ENCODE measurements at places on chromosomes 3 and 15.

- no peak for DNase-seq
Measured at GRCh38 chr15:38844736-38845135, 280.1 kb upstream of the RASGRP1 start.

- no peak for DNase-seq
Measured at GRCh38 chr15:73779974-73780373, 26.8 kb upstream of the INSYN1 start.

GRCh38 chr3:48635222-48636021 is at the start of gene SLC26A6:
TSS of gene SLC26A6 (minus strand) at chr3:48635461. CDS start at chr3:48635393, 68 bp downstream.
- DNase-seq = peak; percentile 78

DNA sequence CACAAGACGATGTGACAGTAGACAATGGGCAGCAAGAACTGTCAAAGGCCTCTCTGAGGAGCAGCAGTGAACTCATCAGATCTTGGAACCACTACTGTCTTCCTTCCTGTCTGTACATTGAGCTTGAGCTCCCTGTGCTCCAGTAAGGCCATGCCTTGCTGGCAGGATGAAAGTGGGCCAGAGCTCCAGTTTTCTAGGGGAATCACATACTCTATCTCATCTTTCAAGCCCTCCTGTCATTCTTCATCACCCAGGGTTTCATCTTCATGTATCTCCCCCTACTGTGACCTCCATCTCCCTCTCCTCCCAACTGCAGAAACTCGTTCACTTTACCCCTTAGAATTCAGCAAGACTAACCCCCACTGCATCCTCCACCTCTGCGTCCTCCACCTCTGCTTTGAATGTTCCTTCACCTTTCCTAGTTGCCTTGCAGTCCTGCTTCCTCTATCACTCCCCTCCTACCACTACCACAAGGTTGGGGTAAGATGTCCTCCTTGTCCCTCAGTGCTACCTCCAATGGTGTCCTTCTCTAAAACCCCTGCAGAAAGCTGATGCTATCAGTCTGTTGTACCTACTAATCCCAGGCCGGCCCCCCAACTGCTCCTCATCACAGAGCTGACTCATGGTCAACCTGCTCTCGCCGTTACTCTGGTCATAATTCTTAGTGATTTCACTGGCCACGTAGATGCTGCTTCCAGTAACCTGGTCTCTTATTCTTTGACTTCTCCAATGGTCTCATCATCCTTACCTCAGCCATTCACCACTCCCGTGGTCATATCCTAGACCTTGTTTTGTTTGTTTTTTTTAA is 22.3 kb downstream of the NKIRAS1 start:
- DNase-seq = no peak

GRCh38 chr15:57505056-57505715 is 86.5 kb upstream of the MYZAP start:
- DNase-seq = no peak

DNA sequence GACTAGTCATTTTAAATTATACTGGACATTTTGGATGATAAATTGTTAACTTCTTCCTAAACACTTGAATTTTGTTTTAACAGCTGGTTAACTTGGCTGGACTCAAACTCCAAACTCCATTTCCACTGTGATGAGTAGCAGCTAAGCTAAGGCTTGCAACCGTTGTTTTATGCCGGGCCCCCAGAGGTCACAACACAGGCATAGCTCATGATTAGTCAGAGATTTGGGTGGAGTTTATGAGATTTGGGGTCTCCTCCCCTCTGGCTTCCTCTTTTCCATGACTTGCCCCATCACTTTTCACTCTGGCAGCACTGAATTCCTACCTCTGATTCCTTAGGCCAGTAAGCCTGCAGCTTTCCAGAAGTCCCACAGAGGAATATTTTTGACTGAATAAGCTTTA is 12.8 kb downstream of the THAP10 start:
- no peak for DNase-seq

DNA sequence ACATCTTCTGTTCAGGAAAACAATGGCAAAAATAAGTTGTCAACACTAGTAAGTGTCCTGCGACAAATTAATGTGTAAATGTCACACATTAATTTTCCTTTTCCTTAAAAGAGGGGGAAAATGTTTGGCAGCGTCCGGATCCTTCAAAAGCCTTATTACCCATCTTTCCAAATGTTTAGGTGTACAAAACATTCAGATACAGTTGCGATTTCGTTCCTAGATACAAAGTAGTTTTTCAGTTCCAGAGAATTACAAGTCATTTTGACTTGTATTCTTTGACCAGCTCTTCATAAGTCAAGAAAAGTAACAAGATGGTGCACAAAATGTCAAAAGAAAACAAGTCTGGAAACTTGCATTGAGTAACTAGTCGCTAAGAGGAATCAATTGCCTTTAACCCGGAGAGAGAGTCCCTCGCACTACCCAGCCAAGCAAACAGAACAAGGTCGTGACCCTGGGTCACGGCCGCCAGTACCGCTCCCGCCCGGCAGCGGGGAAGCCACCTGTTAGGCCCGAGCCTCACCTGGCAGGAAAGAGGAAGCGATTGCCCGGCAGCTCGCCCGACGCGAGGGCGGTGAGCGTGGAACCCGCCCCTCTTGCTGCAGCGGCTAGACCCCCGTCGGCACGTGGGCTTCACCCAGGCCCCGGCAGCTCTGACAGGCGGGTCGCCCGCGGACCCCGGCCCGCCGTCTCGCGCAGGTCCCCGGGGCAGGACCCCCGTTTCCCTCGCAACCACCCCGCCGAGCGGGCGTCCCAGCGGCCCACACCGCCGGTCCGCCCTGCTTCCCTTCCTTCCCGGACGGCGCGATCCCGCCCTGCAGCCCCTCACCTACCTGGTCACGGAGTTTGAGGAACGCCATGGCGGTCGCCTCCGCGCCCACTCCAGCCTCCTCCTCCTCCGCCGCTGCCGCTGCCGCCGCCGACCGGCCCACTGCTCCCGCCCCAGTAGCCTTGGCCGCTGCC is 61.0 kb upstream of the ANKRD28 start:
- DNase-seq = no peak

DNA sequence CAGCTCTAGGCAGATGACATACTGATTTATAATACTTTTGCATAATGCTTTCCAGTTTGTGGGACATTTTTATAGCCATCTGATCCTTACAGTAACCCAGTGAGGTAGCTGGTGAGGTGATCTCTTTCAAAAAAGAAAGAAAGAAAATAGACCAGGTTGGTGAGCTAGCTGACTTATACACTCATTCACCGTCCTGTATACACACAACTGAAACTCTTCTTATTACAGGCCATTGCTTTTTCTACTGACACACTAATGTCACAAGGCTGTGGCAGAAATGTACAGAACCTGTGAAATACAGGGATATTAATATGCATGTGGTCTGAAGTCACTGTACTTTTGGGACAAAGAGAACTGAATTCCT is 150.2 kb upstream of the BHLHE40 start:
- no peak for DNase-seq

DNA sequence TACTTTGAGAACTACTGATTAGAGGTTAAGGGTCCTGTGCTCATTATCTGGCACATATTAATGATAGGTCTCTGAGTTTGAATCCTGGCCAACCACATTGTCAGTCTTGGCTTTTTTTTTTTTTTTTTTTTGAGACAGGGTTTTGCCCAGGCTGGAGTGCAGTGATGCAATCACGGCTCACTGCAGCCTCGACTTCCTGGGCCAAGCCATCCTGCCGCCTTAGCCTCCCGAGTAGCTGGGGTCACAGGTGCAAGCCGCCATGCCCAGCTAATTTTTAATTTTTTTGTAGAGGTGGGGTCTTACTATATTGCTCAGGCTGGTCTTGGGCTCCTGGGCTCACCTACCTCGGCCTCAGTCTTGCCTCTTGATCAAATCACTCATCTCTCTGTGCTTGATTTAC is 547 bp upstream of the PCCB start:
- DNase-seq = no peak

GRCh38 chr3:142946861-142947260 is 16.6 kb downstream of the PAQR9 start:
- DNase-seq = no peak

GRCh38 chr3:12286927-12287726 is 1.7 kb upstream of the PPARG start:
- no peak for DNase-seq

DNA sequence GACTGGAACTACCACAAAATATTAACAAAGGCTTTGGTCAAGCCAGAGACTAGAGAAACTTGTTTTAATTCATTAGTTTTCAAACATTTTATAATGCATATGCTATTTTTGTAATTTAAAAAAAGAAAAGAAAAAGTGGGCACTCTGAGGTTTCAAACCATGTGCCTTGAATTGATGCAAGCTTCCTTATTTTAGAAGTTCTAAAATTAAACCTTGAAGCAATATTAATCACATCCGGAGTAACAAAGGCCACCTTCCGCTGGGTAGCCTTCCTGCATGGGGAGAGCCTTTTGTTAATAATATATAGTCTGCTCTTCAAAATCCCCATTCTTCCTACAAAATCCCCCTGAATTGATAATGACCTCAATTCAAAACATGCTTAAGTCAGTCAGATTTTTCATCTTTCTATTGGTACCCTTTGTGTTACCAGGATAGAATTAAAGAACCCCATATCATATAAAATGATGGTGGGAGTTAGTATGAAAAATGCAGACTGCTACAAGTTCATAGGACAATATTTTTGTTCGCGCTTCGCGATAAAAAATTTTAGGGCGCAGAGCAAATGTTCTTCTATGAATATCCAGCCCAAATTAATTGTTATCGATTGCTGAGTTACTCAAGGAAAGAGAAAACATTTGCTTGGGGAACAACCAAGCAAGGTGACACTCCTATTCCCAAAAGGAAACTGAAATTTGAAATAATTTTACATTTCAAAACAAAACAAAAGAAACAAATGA is 30.6 kb downstream of the LDHAL6B start:
- DNase-seq = no peak

GRCh38 chr3:33071181-33071580 is 25.8 kb downstream of the GLB1 start:
- DNase-seq = no peak

DNA sequence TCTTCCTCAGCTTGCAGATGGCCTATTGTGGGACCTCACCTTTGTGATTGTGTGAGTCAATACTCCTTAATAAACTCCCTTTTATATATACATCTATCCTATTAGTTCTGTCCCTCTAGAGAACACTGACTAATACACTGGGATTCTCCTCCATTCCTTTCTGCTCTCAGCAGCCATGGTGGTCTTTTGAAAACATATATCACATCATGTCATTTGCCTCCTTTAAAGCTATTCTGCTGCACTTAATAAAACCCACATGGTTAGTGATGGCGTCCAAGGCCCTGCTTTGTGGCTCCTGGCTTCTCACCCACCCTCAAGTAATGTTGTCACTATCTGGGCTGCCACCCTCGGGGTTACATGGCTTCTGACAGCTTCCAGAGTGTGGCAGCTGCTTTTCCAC is 169.5 kb downstream of the CADPS start:
- DNase-seq = no peak

All from iPS DF 19.7 (cell line).